ENCODE measurements at places on chromosomes 4 and X.

- no peak for DNase-seq
Observed at GRCh38 chrX:146173742-146174141, 356.1 kb downstream of the SLITRK2 start.

GRCh38 chrX:37679230-37679629, 6.4 kb upstream of the XK start:
- no peak for DNase-seq

DNA sequence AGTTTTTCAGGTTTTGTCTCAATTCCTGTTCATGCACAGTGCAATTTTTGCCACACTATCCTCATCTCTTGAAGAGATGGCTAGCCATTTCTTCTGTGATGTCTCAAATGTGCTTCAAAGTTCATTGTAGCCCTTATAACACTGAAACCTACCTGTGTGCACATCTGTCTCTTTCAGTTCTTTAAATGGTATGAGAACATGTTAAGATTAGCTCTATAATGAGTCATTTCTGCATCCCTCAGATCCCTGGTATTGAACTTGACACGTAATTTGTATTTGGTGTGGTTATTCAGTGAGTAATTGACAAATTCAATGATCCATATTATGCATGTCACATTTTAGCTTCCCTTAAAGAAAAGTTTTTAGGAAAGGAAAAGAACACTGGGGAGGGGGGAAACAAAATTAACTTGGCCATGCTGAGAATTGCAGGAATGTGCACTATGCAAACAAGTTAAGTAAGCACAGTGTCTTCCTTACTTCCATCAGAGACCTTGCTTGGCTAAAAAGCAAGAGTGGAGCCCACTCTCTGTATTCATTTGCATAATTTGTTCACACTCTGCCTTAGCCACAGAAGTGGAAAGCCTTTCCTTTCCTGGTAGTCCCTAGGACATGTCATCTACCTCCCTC, 659.8 kb upstream of the MAGEB2 start:
- no peak for DNase-seq

DNA sequence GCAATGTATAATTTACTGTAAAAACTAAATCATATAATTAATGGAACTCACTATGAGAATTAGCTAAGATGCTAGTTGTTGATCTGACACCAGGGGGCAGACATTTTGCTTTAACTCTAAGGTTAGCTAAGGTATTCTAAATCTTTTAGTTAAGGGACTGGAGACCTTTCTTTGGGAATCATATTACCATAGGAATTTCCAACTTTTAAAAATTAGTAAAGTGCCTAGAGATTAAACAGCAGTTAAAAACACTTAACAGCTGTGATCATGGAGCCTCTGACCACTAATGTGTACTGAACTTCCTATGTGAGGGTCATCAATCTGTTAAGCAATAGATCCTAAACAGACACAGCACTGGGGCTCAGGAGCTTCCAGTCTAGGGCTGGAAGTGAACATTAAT, 226.6 kb downstream of the NSUN7 start:
- DNase-seq, result peak; percentile 6

DNA sequence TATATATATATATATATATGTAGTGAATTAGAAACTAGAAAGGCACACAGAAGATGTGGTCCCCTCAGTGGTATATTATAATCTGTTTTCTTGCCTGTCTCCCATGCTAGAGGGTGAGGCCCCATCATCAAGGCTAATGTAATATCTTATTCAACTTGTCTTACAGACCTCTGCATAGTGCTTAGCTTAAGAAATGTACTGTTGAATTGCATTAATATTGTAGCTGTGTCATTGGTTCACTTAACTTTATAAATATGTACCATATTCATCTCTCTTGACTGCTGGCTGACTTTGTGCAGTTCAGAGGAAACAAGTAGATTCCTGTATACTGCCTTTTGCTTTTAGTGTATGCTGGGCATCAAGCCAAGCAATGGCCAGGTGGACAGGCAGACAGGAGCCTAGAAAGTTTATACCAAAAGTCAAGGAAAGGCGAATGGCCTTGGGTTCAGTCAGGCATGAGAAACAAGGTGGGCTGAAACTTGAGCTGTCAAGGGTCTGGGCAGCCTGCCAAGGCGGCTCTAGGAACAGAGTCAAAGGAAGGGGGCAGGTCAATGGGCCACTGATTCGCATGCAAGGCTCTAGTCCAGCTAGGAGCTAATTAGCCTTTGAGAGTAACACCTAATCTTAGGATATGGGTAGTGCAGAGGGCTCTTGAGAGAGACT, 78.8 kb upstream of the LEF1 start:
- peak; percentile 94 for DNase-seq

DNA sequence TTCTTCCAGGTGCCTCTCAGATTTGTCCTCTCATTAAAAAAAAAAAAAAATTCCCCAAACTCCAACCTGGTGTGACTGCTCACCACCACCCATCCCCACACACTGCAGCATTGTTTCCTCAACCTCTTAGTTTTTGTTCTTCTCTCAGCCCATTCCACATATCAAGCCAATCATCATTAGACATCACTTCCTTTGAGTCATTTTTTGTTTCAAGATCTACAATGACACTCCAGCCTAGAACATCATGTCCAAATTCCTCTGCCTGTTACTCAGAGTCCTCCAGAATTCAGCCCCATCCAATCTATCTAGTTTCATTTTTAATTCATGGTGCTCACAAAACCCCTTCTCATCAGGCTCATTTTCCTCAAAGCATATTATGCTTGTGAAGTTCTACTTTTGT, 262.5 kb upstream of the TEX13A start:
- no peak for DNase-seq

DNA sequence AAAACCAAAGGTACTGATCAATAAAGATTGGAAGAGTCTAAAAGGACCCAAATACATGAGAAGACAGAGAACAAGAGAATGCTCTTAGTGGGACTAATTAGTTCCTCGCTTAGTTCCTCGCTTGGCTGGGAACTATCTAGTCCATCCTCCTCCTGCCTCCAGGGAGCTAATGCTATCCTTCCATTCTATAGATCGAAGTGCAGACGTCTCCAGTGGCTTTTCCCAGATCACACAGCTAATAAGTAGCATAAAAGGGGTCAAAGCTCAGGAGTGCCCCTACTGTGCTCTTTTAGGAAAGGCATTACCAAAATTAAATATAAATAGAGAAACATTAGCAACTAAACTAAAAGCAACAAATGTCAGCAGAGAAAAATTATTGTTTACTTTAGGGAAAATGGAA, 42.3 kb upstream of the PPARGC1A start:
- DNase-seq, result no peak

GRCh38 chrX:122863067-122863466, 321.0 kb upstream of the GRIA3 start:
- no peak for DNase-seq

DNA sequence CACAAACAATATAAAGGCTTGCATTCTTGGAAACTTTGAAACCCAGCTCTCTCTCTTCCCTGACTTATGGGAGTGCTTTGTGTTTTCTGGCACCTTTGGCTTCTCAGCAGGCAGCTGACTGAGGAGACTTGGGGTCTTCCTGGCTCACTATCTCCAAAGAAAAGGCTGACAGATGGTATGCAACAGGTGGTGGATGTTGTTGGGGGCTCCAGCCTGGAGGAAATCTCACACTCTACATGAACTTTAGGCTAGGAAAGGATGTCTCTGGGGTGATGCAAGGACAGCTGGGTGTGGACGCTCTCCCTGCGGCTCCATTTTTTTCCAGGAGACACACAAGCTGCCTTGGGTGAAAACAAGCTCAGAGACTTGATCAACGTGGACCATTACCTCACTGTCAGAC, 67.4 kb downstream of the DNAAF6 start:
- no peak for DNase-seq

DNA sequence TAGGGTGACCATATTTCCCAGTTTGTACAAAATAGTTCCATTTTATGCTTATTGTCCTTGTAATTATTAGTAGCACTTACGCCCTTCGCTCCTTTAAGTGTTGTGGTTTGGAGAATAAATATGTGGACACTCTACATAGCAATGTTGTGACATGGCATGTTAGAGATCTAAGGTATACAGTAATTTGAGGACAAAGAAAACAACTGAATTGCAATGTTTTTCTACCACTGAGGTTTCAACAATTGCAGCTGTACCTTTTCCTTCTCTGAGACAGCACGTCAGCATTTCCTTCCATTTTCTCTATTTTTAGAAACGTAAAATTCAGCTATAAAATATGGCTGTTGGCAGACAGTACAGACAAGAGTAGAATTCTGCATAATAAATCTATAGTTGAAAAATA, 323.1 kb downstream of the MAPK10 start:
- DNase-seq, result peak; percentile 29

DNA sequence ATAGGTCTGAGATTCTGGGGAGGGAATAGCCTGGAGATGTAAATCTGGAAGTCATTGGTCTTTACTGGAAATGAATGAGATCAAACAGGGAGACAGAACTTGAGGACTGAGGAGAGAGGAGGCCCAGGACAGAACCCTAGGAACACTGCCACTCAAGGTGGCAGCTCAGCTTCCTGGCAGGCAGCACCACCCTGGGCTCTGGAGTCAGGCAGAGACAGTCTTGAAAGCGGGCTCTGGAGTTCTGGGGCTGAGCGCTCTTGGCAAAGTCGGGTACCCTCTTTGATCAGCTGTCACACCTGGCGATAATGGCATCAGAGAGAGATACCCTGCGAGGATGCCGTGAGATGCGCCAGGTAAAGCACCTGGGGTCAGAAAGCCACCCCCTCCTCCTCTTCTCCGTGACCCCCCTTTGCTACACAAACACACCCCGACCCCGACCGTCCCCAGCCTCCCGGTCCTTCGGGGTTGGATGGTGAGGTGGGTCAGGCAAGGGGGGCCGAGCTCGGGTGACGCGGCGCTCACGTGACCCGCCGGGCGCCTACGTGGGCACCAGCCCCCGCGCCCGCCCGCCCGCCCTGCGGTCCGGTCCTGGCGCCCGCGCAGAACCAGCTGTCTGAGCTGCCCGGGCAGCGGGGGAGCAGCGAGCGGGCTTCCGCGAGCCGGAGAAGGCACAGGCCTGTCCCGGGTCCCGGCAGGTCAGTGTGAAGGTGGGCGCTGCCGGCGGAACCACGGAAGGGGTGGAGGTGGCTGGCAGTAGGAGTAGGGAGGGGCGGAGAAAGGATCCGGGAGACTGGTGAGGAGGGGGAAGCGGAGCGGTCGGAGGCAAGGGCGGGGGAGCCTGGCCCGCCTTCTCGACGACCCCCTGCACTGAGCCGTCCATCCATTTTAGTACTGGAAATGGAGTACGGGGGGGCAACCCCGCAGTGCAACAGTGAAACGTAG, at the start of gene TCEAL3:
TSS of gene TCEAL3 (plus strand) at position 600 of the 942 bp plus-strand sequence. CDS start 1,102 bp downstream, outside the sequence.
- DNase-seq, result peak; percentile 46

- no peak for DNase-seq
Observed at GRCh38 chr4:145839151-145839550, 99.5 kb downstream of the ZNF827 start.

GRCh38 chrX:24480400-24480865, 15.3 kb downstream of the PDK3 start:
- no peak for DNase-seq

GRCh38 chr4:148124512-148124911, 317.7 kb downstream of the NR3C2 start:
- DNase-seq, result no peak

DNA sequence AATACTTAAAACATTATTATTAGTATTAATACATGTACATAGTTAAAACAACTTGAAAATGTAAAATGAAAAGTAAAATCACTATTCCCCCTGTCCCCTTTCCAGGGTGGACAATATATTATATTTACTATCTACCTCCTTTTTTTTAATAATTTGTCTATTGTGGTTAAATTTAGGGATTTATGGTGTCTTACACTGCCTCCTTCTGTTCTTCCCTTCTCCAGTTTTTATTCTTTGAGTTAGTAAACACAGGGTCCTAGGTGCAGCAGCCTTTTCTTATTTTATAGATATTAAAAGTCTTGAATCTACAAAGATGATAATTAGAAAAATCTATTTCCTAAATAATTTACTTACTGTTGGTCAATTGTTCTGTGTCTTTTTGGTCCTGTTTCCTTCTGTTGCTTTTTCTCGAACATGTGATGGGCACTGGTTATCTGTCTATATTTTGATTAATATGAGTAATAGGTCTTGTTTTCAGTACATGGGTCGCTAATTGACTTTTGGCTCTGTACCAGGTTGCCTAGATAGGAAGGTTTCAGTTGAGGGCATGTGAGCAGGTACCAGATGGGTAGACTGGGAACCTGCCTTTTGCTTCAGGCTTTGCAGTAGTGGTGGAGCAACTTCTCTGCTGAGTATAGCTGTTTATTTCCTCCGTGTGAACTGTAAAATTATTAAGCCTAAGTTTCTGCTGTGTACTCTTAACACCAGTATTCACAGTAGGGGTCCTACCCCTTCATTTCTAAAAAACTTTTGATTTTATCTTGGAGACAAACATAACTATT, 1.1 kb downstream of the NUDT9 start:
- peak; percentile 55 for DNase-seq

- DNase-seq, result no peak
Observed at GRCh38 chr4:186598686-186599085, 43.3 kb upstream of the MTNR1A start.

GRCh38 chrX:109343671-109344070, 138.2 kb downstream of the GUCY2F start:
- DNase-seq, result no peak

DNA sequence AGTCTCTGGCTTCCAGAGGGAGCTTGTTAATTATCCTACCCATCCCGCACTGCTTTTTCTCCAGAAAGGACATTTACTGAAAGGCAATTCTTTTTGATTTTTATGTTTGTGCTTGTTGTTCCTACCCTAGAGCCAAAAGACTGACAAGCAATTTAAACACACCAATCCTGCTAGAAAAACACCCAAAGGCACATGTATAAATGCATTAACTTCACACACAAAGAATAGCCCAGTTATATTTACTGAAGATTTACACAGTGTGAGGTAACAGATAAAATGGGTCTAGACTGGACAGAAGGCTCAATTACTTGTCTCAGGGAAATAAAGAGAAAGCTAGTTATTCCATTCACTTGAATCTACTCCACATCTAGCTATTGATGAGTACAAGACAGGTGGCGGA, 61.2 kb upstream of the NOCT start:
- DNase-seq, result no peak

GRCh38 chr4:95439071-95439470, 109.7 kb downstream of the UNC5C start:
- no peak for DNase-seq

GRCh38 chrX:153463031-153463430, 7.3 kb downstream of the HAUS7 start:
- peak; percentile 13 for DNase-seq

DNA sequence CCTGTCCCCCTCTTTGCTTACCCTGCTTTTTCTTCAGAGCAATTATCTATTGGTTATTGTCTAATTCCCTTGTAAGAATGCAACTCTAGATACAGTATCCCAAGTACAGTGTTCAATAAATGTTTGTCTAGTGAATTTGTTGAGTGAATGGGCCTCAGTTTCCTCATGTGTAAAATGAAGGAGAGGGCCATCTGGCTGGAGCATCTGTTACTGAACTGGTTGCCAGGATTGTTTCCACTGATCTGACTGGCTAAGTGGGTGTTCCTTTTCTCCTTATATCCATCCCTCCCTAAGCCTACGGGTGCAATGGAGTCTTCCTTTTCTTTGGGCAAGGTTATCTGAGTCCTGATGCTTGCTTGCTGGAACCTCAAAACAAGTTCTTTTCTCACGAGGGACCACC, 185.2 kb upstream of the RPS6KA3 start:
- no peak for DNase-seq

DNA sequence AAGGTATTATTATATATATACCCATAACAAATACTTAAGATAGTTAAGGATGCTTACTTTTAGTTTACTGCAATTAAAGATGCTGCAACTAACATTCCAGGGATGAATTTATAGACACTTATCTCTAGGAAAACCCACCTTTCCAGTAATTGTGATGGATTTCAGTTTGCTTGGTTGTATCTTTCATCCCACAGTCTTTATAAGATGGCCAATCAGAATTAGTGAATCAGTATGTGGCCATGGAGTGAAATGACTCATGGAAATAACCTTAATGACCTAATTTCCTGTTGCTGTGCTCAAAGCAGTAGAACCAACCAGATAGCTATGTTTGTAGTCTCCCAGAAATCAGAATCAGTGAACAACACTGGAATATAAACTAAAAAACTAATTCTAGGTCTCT, 26.4 kb downstream of the MOSPD2 start:
- no peak for DNase-seq

Data from DMS79 treated with DMSO at 0.1 percent for 48 hours (cell line).